ENCODE measurements at places on chromosomes 3 and 15. TPM values are rescaled to one million over a fixed set of nuclear protein-coding genes. Genes with fewer than 3 reads are reported as not detected.

DNA sequence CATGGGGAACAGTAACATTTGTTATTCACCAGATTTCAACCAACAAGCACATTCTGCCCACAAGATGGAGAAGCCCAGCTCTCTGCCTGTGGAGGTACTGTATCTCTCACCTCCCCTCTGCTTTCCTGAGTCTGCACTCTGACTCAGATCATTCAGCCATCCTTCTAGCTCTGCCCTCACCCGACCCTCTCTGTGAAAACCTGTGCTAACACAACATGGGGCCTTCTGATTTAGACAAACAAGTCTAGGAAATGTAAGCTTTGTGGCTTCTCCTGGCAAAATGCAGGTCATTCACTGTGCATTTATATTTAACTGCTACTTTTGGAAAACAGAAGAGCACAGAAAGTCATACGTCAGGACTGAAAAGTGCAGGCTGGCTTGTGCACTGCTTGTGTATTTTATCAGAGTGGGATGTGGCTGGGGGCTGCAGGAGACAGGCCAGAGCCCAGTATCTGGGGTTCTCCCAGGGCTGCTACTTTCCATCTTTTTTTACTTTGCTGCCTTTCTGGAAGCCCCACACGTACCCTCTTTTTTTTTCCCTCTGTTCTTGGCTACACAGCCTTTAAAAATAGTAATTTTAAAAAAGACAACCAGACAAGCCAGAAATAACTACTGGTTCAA, 50.8 kb downstream of the SUSD5 start:
- H3K4me3 ChIP-seq: no peak overlapping the region
- H3K4me1 ChIP-seq: peaks cover 2% of the 10 kb centered on the region
- H3K27me3 ChIP-seq: no peaks in the 10 kb centered on the region
- DNase-seq: no peak

GRCh38 chr15:51739061-51739712, 1.7 kb upstream of the LYSMD2 start:
- no peaks in the 10 kb centered on the region for H3K36me3 ChIP-seq
- peaks cover 12% of the 10 kb centered on the region for H3K4me1 ChIP-seq
- no peaks in the 10 kb centered on the region for H3K27me3 ChIP-seq
- no peak for DNase-seq

DNA sequence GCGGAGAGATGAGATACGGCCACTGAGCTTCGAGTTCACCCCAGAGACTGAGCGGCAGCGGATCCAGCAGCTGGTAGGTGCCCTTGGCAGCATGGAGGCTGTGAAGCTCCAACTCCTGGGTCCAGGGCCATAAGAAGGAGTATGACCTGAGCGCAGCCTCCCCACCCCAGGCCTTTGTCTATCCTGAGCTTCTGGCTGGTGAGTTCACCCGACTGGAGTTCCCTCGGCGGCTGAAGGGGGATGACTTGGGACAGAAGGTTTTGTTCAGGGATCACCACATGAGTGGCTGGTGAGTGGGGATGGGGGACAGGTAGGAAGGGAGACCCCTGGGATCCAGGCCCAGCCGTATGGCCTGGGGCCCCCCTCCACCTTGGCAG, 2.6 kb downstream of the PPM1M start:
- no peaks in the 10 kb centered on the region for H3K27me3 ChIP-seq
- DNase-seq: no peak
- peaks cover 2% of the 10 kb centered on the region for H3K36me3 ChIP-seq
- peaks cover 33% of the 10 kb centered on the region for H3K4me1 ChIP-seq
- no peak overlapping the region for H3K27ac ChIP-seq

DNA sequence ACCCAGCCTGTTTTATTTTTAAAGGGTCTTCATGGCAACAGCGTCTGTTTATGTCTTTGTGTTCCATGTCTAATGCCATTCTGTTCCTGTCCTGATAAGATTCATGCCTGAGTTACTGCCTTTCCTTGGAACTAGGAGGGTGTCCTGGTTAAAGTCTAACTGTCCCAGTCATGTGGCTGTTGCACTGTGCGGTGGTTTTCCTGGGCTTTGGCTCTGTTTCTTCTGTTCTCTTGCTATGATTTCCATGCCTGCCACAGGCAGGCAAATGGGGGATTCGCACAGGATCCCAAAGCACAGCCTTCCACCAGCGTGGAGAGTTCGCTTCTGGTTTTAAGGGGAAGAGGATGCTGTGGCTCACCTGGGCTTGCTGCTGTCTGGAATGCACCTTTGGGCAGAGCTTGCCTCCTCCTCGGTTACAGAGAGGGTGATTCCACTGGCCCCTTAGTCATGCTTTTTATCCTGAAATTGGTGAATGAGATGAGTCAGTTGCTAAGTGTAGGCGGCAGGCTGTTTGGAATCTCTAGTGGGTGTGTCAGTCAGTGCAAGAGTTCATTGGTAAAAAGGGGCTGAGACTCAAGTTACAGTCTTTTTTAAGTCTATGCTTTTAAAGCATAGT, 86.8 kb downstream of the CCK start:
- no peaks in the 10 kb centered on the region for H3K36me3 ChIP-seq
- DNase-seq: peak; percentile 85
- no peaks in the 10 kb centered on the region for H3K27me3 ChIP-seq
- H3K4me1 ChIP-seq: peaks cover 52% of the 10 kb centered on the region
- H3K27ac ChIP-seq: peak overlapping the region; percentile 44
- H3K4me3 ChIP-seq: peak overlapping the region; percentile 35

GRCh38 chr3:195537995-195538394, 5.1 kb downstream of the PPP1R2 start:
- no peaks in the 10 kb centered on the region for H3K36me3 ChIP-seq
- peaks cover 5% of the 10 kb centered on the region for H3K4me1 ChIP-seq
- no peak overlapping the region for H3K27ac ChIP-seq
- H3K27me3 ChIP-seq: no peaks in the 10 kb centered on the region
- no peak overlapping the region for H3K4me3 ChIP-seq
- no peak for DNase-seq

DNA sequence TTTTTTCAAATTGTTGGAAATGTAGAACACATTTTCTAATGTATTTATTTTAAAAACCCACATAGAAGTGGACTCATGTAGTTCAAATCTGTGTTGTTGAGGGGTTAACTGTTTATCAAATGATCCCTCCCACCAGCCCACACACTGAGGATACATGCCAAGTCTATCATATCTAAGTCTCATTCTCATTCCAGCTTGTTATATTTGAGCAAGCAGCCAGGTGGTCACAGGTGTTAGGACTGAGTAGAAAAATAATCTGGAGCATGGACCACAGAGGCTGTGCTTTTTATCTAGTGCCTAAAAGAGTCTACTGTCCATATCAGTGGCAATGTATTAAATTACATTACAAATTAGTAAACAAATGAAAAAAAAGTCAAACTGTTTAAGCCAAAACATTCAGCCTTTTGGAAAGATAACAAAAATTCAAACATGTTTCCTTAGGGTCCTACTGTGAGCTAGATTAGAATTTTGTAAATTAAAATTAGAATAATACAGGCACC, 20.7 kb upstream of the SPESP1 start:
- H3K27ac ChIP-seq: no peak overlapping the region
- H3K4me1 ChIP-seq: no peaks in the 10 kb centered on the region
- no peak overlapping the region for H3K4me3 ChIP-seq
- no peaks in the 10 kb centered on the region for H3K27me3 ChIP-seq

DNA sequence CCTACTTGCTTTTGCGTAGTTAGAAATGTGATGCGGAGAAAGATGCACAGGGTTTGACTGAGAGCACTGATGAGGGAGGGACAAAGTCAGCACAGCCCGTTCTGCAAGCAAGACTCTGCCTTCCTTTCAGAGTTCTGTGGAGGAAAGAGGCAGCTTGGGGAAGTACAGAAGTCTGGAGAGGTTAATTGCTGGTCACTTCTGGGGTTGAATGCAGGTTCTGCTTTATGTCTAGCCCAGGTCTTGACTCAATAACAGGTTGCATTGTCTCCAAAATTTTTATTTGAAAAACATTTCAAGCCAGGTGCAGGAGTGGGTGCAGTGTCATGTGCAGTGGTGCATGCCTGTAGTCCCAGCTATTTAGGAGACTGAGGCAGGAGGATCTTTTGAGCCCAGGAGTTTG, 461.7 kb downstream of the NR2F2 start:
- no peak for DNase-seq
- no peak overlapping the region for H3K4me3 ChIP-seq
- H3K36me3 ChIP-seq: no peaks in the 10 kb centered on the region
- H3K27me3 ChIP-seq: no peaks in the 10 kb centered on the region
- no peak overlapping the region for H3K27ac ChIP-seq
- H3K4me1 ChIP-seq: no peaks in the 10 kb centered on the region

DNA sequence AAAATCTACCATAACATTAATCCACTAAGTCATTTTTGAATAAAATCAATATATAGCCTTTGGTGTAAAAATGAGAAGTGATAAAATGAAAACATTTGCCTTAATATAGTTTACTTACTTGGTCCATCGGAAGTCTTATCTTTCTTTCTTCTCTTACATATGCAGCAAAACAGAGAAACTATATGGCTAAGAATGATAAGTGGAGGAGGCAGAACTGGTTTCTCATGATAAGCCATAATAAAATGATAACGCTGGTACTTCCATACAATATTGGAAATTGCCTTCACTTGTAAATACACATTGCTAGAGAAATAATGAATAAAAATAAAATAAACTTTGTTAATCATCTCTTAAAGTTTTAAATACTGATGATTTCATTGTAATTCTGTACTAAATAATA, 47.8 kb upstream of the USP50 start:
- no peak overlapping the region for H3K4me3 ChIP-seq
- H3K36me3 ChIP-seq: peaks cover 30% of the 10 kb centered on the region
- H3K27ac ChIP-seq: no peak overlapping the region
- H3K27me3 ChIP-seq: no peaks in the 10 kb centered on the region
- no peaks in the 10 kb centered on the region for H3K4me1 ChIP-seq
- DNase-seq: no peak

CDHR4 gene
- total RNA-seq: not detected

GPR62 gene
- not detected for total RNA-seq

FBXL22 gene
- total RNA-seq: 0.49 TPM

NUSAP1 gene
- total RNA-seq: 146 TPM

Measured in HCT116 (cell line).